ENCODE measurements at places on chromosomes 16 and 17.
A peak's percentile ranks its signal among the peaks of the same experiment; 100 is the strongest.

DNA sequence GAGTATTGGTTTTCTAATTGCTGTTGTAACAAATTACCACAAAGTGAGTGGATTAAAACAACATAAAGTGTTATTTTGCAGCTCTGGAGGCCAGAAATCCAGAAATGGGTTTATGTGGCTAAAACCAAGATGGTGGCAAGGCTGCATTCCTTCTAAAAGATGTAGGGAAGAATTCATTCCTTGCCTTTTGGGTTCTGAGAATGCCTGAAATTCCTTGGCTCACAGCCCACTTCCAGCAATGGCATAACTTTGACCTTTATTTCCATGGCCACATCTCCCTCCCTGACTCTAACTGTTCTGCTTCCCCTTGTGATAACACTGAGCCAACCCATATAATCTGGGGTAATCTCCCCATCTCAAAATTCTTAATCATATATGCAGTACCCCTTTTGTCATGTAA, 269.6 kb upstream of the RPL38 start:
- DNase-seq: no peak

GRCh38 chr17:82064433-82065192, 991 bp downstream of the DUS1L start:
- DNase-seq: no peak

- DNase-seq: no peak
These were observed 142.7 kb upstream of the C17orf78 start for GRCh38 chr17:37233036-37233435.

DNA sequence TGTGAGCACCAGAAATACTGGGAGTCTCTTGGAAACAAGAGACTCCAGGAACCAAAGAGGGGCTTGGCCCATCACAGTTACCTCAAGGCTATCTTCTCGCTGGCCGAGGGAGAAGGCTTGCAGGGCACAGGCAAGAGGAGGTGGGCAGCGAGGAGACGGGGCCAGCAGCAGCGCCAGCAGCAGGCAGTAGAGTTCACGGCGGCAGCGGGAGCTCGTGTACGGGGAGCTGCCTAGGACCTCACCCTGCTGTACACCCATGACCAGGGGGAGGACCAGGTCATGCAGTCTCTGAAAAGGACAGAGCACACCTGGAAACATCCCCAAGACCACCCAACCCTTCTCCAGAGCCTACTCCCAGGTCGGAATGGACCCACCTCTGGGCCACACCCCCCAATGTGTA, 30.8 kb downstream of the PELP1 start:
- no peak for DNase-seq

DNA sequence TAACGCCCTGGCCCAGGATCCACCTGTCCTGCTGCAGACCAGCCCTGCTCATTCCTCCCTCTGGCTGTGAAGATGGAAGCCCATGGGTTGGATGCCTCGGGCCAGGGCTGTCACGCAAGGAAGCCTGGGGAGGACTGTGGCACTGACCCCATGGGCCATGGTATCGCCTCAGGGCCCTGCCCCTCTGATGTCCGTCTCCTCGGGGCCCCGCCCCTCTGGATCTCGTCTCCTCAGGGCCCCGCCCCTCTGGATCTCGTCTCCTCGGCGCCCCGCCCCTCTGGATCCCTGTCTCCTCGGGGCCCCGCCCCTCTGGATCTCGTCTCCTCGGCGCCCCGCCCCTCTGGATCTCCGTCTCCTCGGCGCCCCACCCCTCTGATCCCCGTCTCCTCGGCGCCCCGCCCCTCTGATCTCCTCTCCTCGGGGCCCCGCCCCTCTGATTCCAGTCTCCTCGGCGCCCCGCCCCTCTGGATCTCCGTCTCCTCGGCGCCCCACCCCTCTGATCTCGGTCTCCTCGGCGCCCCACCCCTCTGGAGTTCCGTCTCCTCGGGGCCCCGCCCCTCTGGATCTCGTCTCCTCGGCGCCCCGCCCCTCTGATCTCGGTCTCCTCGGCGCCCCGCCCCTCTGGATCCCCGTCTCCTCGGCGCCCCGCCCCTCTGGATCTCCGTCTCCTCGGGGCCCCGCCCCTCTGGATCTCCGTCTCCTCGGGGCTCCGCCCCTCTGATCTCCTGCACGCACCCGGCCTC, 24.0 kb downstream of the METRNL start:
- no peak for DNase-seq

DNA sequence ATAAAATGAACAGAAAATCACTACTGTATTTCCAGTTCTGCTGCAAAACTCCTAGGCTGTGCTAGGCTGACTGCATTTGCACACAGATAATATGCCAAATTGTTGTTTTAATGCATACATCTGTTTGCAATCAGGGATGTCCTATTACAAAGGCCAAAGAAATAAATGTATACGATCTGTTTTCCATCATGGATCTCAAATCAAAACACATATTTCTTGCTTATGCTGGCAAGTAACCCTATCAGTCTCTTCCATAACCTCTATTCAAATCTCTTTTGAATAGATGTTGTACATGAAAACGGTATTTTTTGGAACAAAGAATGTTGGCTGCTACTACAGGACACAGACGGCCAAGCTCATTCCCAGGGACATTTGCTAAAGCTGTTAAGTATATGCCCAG, 56.6 kb downstream of the DUSP14 start:
- DNase-seq: no peak

DNA sequence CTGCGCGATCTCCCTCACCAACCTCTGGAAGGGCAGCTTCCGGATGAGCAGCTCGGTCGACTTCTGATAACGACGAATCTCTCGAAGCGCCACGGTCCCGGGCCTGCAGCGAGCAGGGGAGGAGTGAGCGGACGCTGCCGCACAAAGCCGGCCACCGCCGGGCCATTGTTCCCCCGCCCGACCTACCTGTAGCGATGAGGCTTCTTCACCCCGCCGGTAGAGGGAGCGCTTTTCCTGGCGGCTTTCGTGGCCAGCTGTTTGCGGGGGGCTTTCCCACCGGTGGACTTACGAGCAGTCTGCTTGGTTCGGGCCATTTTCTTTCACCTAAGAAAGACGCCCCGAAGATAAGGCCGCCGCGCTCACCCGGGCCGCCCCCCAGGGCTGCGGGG, 5.8 kb upstream of the UNK start:
- peak; percentile 72 for DNase-seq

DNA sequence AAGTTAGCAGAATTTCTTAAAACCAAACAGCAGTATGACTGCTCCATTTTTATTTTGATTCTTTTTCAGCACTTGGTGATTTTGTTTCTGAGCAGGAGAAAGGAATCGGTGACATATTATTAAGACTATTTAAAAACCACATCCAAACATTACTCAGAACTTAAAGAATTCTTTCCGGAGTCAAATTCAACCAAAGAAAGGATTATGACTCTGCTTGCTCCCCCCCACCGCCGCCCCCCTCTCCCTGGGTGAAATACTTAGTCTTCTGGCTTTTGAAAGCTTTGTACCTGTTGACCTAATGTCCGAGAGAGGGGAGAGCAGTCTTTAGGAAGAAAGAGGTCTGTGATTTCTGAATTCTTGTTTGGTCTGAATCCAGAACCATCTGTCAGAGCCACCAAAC, 17.9 kb upstream of the COL1A1 start:
- DNase-seq: no peak

- no peak for DNase-seq
These were observed 550.0 kb upstream of the SALL1 start for GRCh38 chr16:51701025-51701424.

DNA sequence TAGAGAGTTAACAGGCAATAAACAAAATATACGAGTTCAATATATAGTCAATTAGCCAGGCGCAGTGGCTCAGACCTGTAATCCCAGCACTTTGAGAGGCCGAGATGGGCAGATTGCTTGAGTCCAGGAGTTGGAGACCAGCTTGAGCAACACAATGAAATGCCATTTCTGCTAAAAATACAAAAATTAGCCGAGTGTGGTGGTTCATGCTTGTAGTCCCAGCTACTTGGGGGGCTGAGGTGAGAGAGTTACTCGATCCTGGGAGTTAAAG, 69.8 kb upstream of the TOB1 start:
- DNase-seq: no peak

DNA sequence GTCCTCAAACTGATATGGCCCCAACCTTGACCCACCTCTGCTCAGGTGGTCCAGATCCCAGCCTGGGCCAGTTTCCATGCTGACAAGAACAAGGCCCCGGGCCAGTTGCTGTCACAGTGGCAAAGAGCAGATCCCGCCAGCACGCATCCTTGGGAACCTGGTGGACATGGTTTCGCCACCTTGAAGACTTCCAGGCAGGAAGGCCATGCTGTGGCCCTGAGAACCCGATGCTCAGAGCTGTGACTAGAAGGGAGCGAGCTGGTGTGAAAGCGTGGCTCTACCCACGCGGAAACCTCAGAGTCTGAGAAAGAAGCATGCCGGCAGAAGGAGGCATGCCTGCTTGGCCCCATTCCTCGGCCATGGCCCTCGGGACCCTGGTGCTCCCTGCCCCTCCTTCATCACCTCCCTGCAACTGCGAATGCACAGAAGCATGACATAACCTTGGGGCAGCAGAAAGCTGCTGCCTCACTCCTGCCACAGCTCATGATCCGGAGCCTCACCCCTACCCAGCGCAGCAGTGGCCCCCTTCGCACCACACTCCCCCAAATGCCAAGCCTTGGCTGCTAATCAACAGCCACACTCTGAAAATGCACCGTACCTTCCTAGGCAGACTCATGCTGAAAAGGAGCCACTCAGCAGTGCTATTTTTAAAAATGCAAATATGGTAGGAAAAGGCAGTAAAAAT, 33.2 kb downstream of the UBE2O start:
- DNase-seq: no peak

DNA sequence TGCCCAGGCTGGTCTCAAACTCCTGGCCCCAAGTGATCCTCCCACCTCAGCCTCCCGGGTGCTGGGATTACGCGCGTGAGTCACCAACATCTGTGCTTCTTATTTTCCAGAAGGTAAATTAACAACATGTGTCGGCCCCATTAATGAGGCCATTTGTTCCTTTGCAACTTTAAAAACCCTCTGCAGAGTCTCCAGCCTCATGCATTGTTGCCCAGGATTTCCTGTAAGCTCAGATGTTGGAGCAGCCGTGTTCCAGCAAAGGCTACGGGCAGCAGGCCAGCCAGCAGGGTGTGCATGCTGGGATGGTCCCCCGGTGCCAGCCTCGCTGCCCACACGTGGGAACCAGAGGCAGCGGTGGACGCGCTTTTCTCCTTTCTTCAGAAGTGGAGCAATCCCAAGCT, 19.1 kb upstream of the HEXD start:
- DNase-seq: no peak

All from HAP-1 (cell line).